ENCODE measurements at places on chromosomes 1 and 21.

DNA sequence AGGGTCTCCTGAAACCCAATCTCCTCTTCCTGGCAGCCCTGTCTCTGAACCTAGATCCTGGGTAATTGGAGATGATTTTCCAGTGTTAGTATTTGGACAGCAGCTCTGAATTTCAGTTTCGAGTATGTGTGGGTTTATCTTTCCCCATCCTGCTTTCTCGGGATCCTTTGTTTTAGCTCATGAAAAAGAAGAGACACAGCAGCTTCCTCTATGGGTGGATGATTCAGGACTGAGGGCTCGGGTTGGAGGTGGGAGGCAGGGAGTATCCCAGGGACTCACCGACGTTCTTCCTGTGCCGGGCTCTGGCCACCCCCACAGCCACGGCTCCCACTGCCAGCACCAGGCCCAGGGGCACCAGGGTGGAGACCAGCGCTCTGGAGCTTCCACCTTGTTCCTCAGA lies 10.4 kb upstream of the FCMR start:
- ATAC-seq: no peak
- H3K4me1 ChIP-seq: no peaks in the 10 kb centered on the region
- no peaks in the 10 kb centered on the region for H3K36me3 ChIP-seq

DNA sequence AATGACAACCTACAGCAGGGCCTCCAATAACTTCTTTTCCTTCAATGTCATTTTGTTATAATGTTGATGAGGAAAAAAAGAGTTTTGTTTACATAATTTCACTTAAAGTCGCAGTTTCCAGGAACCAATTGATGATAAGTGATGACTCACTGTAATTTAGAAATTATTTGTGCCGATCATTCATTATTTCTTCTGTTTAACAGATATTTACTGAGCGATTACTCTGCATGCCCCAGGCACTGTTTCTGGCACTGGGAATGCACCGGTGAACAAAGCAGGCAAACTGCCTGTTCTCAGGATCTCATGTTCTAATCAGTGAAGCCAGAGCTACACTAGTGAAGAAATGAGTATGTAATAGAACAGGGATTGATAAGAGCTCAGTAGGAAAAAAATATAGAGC lies 403.4 kb downstream of the NTNG1 start:
- no peaks in the 10 kb centered on the region for H3K27me3 ChIP-seq
- ATAC-seq: no peak
- H3K36me3 ChIP-seq: no peaks in the 10 kb centered on the region
- H3K4me3 ChIP-seq: no peak overlapping the region

DNA sequence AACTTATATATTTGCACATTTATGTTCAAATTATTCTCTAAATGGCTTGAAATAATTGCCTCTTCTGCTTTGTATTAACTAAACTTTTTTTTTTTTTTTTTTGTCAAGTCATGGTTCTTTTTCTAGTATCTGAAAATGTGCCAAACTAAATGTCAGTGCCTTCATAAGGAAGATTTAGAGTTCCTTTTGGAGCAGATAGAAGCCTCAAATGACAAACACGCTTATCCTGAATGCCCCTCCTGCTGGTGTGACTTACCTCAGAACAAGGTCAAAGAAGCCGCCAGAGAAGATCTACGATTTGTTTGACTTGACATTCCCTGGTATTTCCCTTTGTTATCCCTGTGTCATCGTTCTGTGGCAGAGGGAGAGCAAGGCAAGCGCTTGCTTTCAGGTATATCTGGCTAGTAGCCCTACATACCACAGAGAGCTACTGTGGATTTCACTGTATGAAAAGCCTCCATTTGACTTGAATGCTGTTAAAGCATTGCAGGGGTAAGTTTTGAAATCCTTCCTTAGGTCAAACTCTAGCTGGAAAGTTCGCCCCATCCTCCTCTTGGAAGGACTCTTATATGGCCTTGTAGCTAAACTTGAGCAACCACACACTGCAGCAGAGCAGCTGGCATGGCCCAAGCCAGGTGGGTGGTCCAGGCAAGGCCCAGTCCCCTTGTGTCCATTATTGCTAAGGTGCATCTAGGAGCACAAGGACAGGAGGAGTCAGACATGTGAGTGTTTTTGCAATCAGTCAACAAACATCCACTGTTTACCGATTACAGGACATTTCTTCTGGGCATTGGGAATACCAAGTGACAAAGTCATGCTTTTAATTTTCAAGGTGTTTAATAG lies 285.4 kb upstream of the USP25 start:
- H3K36me3 ChIP-seq: no peaks in the 10 kb centered on the region
- H3K4me3 ChIP-seq: no peak overlapping the region
- no peak for ATAC-seq
- H3K27ac ChIP-seq: no peak overlapping the region
- H3K27me3 ChIP-seq: no peaks in the 10 kb centered on the region

DNA sequence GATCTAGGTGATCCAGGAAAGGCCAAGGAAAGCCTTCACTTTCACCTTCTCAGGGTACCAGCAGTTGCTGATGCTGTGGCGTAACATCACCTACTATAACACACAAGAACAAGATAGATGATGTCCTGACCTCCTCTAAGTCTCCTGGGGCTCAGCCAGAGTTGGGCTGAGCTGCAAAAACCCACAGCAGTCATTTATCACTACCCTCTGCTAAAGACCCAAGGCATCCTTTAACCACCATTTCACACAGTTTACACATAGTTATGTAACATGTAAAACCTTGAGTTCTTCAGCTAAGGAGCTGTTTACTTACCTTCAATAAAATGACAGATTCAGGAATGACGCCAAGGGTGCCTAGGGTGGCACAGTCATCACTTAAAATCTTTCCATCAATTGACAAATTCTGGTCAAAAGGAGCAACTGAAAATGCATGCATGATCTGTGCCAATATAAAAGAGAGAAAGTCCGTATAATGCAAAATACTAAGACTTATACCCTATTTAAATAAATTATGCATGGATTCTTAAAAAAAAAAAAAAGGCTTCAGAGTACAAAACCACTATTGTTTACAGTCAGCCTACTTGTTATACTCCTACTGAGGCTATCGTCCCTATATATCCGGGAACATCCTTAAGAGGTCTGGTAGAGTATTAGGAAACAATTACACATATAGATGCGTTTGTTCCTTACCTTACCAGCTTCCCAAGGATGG lies 20.7 kb upstream of the RAP1GAP start:
- H3K36me3 ChIP-seq: peaks cover 98% of the 10 kb centered on the region
- no peak overlapping the region for H3K27ac ChIP-seq
- ATAC-seq: no peak
- no peaks in the 10 kb centered on the region for H3K4me1 ChIP-seq
- no peak overlapping the region for H3K4me3 ChIP-seq

- H3K4me3 ChIP-seq: no peak overlapping the region
- H3K27me3 ChIP-seq: peaks cover 7% of the 10 kb centered on the region
- ATAC-seq: peak; percentile 70
- peak overlapping the region; percentile 18 for H3K27ac ChIP-seq
- H3K36me3 ChIP-seq: no peaks in the 10 kb centered on the region
Measured at GRCh38 chr1:22773981-22774832, 63.6 kb downstream of the EPHB2 start.

DNA sequence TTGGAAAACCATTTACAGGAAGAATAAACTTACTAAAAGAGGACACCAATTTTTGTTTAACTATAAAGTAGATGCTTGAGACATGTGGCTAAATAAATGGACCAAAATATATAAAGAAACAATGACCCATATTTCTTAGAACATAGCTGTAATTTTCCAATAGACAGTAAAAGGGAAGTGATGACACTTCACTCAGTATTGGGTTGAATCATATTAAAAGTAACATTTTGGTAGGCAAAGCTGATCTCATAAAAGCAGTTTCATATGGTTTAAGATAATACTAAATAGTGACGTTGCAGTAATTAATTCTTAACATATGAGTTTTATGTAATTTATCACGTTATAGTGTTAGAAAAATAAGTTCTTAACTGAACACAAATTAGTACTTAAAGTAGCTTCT lies 308.9 kb upstream of the RUNX1 start:
- H3K36me3 ChIP-seq: no peaks in the 10 kb centered on the region
- no peak for ATAC-seq
- H3K27me3 ChIP-seq: no peaks in the 10 kb centered on the region
- H3K27ac ChIP-seq: no peak overlapping the region
- H3K4me3 ChIP-seq: no peak overlapping the region
- H3K4me1 ChIP-seq: no peaks in the 10 kb centered on the region

GRCh38 chr1:10057343-10057742 lies 24.6 kb downstream of the UBE4B start:
- H3K4me3 ChIP-seq: no peak overlapping the region
- H3K36me3 ChIP-seq: no peaks in the 10 kb centered on the region
- ATAC-seq: no peak
